ENCODE measurements at places on chromosomes 12 and 14.
A peak's percentile ranks its signal among the peaks of the same experiment; 100 is the strongest.

GRCh38 chr12:5963515-5963914 is 18.5 kb upstream of the ANO2 start:
- no peak for DNase-seq

GRCh38 chr14:39621678-39622077 is 189.4 kb upstream of the FBXO33 start:
- no peak for DNase-seq

DNA sequence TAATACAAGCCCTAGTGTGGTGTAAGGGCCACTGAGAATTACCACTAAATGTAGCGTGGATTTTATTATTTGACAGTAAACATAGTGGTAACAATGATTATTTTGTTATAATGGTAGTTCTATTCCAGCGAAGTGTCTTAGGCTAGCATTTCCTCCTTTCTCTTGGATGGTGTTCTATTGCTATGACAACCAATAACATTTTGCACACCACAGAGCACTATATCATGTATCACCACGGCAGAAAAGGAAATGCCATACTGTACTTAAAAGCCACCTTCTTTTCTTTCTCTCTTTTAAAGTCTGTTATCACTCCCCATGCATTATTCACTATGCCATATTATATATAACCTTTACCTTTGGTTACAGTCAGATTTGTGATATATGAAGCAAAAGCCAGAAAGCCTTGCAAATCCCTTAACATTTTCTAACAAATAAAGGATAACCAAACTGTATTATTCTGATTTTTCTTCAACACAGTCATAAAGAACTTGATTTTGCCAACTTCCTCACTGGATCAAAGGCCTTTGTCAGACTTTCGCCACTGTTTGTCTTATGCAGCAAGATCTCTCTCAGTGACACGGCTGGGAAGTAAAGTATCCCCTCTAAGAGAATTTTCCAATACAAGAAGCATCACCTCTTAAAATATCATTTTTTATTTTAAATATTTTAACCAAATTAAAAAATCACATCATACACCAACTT is 195.8 kb downstream of the FOXN3 start:
- peak; percentile 40 for DNase-seq

DNA sequence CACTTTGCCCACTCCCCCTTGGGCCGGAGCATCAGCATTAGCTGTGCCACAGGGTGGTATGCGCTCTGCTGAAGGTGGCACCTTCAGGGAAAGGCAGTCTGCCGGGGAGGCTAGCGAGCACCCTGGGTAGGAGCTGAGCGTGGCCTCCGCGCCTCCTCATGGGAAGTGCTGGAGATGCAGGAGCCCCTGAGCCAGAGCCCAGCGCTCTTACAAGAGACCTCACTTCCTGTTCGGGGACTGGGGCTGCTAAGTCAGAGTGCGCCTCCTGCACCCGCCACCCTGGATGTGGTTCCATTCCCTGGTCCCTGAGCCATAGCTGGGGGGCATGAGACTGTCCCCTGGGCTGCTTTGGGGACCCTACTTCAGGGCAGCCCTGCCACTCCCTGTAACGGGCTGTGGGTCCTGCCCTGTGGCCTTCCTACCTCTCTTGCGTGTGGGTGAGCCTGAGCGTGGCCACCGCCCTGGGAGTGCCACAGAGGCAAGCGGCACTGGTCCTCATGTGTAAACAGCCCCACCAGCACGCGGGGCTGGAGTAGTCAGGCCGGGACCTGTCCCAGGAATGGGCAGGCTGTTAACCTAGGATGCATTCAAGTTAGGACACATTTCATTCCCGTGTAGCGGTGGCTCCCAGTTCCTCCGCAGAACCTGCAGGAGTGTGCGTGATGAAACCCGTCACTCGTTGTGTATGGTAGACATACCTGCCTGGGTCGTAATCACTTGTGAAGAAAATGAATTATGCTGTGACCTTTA is 19.4 kb downstream of the COA8 start:
- no peak for DNase-seq

DNA sequence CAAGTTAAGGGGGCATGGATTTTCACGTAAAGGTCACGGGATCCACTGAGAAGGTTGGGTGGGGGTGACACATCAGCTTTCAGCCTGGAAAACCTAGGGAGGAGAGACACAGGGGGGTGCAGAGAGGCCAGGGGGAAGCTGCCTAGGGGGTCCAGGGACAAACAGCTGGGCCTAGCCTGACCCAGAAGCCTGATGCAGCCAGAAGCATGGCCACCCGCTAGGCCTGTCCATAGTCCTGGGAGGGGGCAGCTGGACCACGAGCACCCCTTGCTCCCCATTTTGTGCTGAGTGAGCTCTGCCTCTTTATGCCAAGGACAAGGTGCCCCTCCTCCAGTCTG is 322.7 kb upstream of the RTL1 start:
- DNase-seq: no peak

DNA sequence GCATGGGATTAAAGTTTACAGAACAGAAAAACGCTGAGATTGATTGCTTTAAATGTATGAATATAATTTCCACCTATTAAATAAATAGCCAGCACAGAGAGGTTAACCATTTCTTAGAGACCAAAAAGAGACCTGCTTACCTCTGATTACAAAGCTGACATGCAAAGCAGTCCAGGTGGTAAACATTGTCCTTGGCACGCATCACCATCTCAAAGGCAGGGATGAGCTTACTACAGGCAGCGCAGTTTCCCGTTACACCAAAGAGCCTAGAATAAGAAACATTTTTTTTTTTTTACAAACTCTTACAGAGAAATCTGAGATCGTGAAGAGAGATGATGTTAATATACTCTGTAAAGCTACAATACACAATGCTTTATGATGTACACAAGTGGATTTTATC is 45.7 kb downstream of the LMO3 start:
- DNase-seq: no peak

- no peak for DNase-seq
Observed at GRCh38 chr14:31228533-31228932, 20.9 kb upstream of the HECTD1 start.

DNA sequence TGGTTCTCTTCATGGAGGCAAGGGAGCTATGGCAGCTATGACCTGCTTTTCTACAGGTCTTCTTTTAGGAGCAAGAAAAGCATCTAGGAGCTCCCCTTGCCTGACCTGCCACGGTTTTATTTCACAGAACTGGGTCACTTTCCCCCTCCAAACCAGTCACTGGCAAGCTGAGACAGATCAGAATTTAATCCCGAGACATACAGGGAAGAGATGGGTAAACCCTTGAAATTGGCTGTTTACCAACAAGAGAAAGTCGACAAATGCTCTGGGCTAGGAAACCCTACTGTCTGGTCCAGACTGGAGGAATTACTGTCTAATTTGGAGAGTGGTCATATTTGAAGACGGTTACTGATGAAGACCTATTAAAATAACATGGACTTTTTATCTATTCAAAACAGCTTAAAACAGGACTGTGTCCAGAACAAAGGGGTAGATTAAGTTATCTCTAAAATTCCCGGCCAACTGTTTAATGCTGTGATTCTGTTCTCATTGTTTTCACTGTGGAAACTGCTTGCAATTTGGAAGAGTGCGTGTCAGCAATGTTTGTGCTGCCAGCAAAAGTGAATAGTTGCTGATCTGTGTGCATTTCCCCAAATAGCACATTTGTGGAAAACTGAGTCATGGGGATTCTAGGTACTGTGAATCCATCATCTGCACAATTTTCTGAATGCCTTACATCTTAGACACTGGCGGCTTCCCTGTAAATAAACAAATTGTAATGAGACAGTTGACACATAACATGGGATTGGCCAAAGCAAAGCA is 73.4 kb upstream of the EEA1 start:
- no peak for DNase-seq

GRCh38 chr12:7959701-7960121 is 23.7 kb upstream of the SLC2A3 start:
- no peak for DNase-seq

GRCh38 chr12:60266381-60266852 is 670.6 kb downstream of the SLC16A7 start:
- DNase-seq: no peak

DNA sequence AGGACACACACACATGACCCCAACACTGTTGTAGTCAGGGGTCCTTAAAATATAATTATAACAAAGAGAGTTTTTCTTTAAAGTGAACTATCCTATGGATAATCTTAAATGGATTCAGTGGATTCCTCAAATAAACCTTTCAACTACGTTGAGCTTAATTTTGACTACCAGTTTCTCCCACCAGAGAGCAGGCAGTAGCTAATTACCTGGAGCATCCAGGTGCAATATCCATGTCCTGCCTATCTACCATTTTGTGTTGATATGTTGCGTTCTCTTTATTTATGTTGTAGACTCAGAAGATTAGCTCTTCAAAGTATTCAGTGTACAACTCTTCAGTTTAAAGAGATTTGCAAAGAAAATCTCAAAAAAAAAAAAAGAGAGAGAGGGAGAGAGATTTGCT is 127.2 kb upstream of the GZMB start:
- no peak for DNase-seq

DNA sequence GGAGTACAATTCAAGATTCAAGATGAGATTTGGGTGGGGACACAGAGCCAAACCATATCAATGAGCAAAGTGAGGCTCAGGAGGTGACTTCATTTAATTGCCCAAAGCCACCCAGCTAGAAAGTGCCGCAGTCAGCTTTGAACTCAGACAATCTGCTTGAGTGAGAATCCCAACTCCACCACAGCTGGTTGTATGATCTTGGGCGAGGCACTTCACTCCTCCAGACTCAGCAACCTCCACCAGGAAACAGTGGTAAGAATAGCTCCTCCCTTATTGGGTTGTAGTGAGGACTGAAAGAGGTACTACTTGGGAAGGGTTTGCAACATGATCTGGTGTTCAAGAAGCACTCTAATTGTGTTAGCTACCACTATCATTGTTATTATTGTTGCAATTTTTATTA is 129.2 kb upstream of the RFLNA start:
- no peak for DNase-seq

GRCh38 chr14:77157740-77158139 is 16.1 kb upstream of the ZDHHC22 start:
- no peak for DNase-seq

- DNase-seq: no peak
Observed at GRCh38 chr14:26820572-26820971, 222.7 kb upstream of the NOVA1 start.

- DNase-seq: no peak
Observed at GRCh38 chr14:33964599-33965317, 13.9 kb upstream of the EGLN3 start.

DNA sequence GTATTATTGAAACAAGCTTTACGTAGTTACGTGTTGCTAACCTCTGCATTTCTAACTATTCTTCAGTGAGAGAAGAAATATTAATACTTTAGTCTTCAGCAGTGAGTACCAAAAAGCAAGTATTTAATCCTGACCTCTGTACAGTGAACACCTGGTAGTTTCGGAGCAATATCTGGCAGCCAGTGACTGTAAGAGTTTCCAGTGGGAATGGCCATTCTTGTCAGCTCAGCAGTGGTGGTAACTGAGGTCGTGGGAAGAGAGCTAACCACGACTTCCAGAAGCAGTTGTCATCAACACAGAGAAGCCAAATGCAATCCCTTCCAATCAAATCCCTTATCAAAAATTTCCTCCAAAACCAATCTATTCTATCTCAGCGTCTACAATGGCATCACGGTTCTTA is 1500.2 kb upstream of the FLRT2 start:
- DNase-seq: no peak

- DNase-seq: no peak
Observed at GRCh38 chr12:75760573-75761294, 249.3 kb upstream of the KRR1 start.

- no peak for DNase-seq
Observed at GRCh38 chr14:56809270-56810146, 771 bp downstream of the OTX2 start.

DNA sequence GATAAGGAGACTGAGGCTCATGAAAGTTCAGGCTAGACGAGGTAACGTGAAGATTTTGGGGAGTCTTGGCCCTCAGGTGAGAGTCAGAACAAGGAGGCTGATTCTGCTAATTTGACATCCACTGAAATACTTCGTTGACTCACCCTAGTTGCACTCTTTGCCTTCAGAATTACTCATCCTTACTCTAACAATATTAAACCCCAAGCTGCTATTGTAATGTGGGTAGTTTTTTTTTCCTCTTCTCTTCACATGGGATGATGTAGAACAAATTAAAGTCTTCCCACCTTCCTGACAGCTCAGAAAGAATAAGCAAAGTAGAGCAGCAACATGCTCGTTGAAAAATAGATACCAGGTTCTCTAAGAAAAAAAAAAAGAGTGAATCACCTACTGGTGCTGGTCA is 22.0 kb upstream of the SRRM4 start:
- no peak for DNase-seq

DNA sequence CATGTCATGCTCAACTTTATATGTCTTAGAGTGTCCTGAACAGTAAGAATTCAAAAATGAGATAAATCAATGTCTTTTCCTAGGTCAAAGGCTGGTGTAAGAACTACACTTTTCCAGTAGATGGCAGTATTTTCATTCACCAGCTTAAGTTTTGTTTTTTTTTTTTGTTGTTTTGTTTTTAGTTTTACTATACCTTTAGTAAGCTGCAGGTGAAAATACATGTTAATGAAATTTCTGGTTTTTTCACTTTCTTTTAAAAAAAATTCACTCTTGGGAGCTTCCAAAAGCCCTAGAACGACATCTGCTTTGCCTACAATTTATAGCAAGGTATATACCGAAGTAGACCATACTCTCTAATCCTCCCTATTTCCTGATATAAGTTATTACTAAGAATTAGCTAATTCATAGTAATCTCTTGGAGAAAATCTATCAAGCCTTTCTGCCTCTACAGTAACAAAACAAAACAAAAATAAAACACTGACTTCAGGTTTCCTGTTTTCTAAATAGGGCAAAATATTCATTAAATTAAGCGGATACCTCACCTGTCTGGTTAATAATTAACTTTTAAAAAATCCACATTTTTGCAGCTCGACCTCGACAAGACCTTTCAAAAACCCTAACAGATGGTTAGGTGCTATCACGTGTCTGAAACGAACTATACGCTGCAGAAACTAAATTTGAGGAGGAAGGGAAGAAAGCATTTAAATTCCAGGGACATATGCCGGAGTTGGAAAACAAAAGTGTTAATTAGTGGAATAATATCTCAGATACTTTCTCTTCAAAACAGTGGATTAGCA is 2.7 kb upstream of the SAMD4A start:
- peak; percentile 66 for DNase-seq

GRCh38 chr14:31300296-31300695 is 92.7 kb upstream of the HECTD1 start:
- no peak for DNase-seq

DNA sequence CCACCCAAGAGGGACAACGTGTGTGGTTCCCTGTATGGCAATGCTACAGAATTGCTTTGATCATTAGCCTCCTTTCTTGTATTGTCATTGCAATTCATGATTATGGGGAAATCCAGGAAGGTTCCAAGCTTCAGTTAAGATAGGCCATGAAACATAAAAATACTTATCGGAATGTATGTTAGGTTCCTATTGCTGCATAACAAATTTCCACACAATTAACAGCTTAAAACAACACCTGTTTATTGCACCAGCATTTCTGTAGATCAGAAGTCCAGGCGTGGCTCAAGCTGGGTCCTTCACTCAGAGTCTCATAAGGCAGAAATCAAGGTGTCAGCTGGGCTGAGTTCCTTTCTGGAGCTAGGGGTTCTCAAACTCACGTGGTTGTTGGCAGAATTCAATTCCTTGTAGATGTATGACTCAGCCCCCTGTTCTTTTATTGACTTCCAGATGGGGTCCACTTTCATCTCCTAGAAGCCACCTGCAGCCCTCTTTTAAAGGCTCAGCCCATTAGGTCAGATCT is 365.6 kb upstream of the TMPO start:
- DNase-seq: no peak

All from kidney capillary endothelial cell (primary cell).